Fibroblast of skin of scalp (primary cell): ENCODE measurements at places on chromosomes 11 and 22.

- DNase-seq, result no peak
Measured at GRCh38 chr11:115303929-115304531, 200.2 kb downstream of the CADM1 start.

DNA sequence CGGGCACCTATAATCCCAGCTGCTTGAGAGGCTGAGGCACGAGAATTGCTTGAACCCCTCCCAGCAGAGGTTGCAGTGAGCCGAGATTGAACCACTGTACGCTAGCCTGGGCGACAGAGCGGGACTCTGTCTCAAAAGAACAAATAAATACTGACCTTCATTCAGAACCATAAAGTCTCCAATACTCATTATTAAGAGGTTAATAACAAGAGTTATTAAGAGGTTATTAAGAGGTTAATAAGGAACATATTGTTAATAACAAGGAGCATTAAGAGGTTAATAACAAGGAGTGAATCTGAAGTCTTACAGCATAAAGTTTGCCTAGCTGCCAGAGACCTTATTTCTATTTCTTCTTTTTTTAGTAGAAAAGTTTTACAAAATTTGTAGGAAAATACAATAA lies 7.6 kb downstream of the CELF1 start:
- DNase-seq, result no peak

DNA sequence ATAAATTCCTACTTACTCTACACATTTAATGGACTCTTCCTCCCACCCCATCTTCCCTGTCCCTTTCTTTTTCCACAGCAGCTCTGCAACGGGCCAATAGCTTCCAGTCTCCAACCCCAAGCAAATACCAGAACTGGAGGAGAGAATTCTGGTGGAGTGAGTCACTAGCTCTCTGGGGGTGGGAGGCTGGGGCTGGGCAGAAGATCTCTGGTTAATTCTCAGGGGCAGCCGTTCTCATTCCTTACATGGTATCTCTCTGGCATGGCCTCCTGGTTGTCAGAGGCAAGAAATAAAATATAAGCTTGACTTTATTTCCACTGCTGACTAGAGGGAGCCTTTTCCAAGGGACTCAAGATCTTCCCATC lies 90.4 kb upstream of the PARVA start:
- peak; percentile 99 for DNase-seq

- no peak for DNase-seq
Measured at GRCh38 chr22:40463683-40464082, 93.3 kb downstream of the SGSM3 start.

- no peak for DNase-seq
Measured at GRCh38 chr22:43642319-43643206, 169.5 kb downstream of the EFCAB6 start.

GRCh38 chr11:125384825-125385224 lies 111.2 kb downstream of the FEZ1 start:
- no peak for DNase-seq

- peak; percentile 30 for DNase-seq
Measured at GRCh38 chr11:62546929-62547625, 471 bp upstream of the AHNAK start.

DNA sequence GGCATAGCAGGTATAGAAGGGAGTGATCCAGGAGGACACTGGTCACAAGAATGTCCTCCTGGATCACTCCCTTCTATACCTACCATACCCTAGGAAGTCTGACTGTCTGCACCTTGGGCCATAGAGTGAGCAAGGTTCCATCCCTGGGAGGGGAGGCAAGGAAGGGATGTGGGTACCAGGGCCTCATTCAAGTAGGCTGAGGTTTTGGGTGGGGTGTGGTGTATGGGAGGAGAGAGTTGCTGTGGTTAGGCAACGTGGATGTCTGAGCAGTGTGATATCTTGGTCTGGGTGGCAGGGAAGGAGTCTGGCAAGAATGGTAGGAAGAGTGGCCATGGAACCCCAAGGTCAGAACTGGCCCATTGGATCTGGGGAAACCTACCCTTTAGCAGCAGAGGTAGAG lies 13.2 kb downstream of the PPFIBP2 start:
- no peak for DNase-seq

DNA sequence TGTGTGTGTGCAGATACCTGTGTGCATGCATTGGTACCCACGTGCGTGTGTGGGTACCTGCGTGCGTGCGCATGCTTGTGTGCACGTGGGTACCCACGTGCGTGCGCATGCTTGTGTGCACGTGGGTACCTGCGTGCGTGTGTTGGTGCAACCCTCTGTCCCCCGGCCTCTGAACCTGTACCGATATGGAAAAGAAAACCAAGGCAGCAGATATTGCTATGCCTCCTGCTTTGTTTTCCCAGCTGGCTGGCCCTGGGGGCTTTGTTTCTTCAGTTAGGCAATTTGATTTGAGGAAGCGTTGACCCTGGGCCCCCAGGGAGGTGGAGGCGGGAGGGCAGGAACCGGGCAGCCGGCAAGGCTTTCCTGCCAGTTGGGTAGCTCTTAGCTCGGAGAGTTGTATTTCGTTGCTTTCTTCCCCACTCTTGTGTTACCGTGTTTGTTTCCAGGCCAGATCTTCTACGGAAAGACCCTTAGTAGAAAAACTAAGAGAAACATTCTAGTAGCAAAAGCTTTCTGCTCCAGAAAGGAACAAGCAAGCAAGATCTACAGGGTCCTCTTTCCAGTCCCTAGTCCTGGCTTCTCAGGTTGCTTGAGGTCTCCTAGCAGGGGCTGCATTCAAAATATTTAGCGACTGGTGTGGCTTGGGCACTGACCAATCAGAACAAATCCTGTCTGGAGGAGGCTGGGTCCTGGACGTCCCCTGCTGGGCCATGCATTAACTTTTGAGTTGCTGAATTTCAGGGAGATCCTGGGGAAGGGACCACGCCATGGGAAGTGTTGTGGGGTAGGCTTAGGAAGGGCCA lies 26.3 kb upstream of the SORL1-AS1 start:
- DNase-seq, result no peak
